ENCODE measurements at places on chromosomes 12 and 14. TPM values are rescaled to one million over a fixed set of nuclear protein-coding genes. Genes with fewer than 3 reads are reported as not detected.

The SCFD1 gene
- polyA plus RNA-seq: 51.4 TPM

The PKP2 gene
- polyA plus RNA-seq: 11.4 TPM

The SLC7A7 gene
- 23.2 TPM for polyA plus RNA-seq

DNA sequence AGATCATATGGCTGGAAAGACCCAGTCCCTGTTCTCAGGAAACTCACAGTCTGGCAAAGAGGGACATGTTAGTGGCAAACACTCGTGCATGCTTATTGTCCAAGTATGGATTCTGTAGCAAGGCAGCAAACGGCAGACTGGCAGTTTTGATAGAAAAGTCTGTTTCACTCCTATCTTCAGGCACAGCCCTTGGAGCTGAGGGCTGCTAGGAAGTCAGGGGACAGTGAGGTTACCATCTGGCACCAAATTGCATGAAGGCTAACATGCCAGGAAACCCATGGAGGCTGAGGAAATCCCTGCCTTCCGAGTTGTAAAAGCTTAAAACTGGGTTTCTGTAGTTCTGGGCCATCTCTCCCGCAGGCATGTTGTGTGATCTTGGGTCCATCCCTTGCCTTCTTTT, 32.9 kb downstream of the CALM1 start:
- H3K27ac ChIP-seq: no peak overlapping the region
- H3K4me3 ChIP-seq: no peak overlapping the region
- H3K27me3 ChIP-seq: no peaks in the 10 kb centered on the region
- no peaks in the 10 kb centered on the region for H3K4me1 ChIP-seq
- no peak for DNase-seq

- H3K27ac ChIP-seq: no peak overlapping the region
- H3K4me3 ChIP-seq: no peak overlapping the region
- DNase-seq: no peak
- H3K27me3 ChIP-seq: no peaks in the 10 kb centered on the region
- H3K36me3 ChIP-seq: no peaks in the 10 kb centered on the region
- no peaks in the 10 kb centered on the region for H3K4me1 ChIP-seq
These were observed 8.3 kb downstream of the RNASE6 start for GRCh38 chr14:20789230-20789813.

- no peak overlapping the region for H3K27ac ChIP-seq
- H3K36me3 ChIP-seq: no peaks in the 10 kb centered on the region
- H3K27me3 ChIP-seq: no peaks in the 10 kb centered on the region
- no peak overlapping the region for H3K4me3 ChIP-seq
- no peak for DNase-seq
These were observed 20.5 kb upstream of the CORO1C start for GRCh38 chr12:108751821-108752220.

DNA sequence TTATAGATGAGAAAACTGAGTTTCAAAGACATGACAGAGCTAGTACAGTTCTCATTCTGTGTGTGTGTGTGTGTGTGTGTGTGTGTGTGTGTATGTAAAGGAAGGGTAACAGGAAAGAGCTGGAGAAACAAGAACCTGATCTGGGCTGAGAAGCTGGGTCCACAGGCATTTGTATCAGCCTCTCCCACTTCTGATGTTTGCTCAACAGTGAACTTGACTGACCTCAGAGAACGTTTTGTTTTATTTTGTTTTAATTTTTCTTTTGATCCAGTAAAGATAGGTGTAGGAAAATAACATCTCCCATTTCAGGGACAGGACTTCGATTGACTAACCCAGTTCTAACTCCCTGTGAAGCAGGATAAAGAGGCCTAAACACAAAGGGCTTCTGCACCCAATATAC, 85.4 kb downstream of the STXBP6 start:
- H3K27me3 ChIP-seq: no peaks in the 10 kb centered on the region
- no peak overlapping the region for H3K27ac ChIP-seq
- H3K4me3 ChIP-seq: no peak overlapping the region

- DNase-seq: peak; percentile 30
- no peaks in the 10 kb centered on the region for H3K36me3 ChIP-seq
- no peaks in the 10 kb centered on the region for H3K27me3 ChIP-seq
- no peak overlapping the region for H3K27ac ChIP-seq
- peaks cover 7% of the 10 kb centered on the region for H3K4me1 ChIP-seq
These were observed 4.3 kb downstream of the GAPDH start for GRCh38 chr12:6538420-6539313.

- H3K36me3 ChIP-seq: no peaks in the 10 kb centered on the region
- H3K4me3 ChIP-seq: no peak overlapping the region
- DNase-seq: no peak
- H3K27ac ChIP-seq: no peak overlapping the region
- H3K4me1 ChIP-seq: no peaks in the 10 kb centered on the region
- no peaks in the 10 kb centered on the region for H3K27me3 ChIP-seq
These were observed 292.1 kb downstream of the GLT1D1 start for GRCh38 chr12:129145381-129145780.

DNA sequence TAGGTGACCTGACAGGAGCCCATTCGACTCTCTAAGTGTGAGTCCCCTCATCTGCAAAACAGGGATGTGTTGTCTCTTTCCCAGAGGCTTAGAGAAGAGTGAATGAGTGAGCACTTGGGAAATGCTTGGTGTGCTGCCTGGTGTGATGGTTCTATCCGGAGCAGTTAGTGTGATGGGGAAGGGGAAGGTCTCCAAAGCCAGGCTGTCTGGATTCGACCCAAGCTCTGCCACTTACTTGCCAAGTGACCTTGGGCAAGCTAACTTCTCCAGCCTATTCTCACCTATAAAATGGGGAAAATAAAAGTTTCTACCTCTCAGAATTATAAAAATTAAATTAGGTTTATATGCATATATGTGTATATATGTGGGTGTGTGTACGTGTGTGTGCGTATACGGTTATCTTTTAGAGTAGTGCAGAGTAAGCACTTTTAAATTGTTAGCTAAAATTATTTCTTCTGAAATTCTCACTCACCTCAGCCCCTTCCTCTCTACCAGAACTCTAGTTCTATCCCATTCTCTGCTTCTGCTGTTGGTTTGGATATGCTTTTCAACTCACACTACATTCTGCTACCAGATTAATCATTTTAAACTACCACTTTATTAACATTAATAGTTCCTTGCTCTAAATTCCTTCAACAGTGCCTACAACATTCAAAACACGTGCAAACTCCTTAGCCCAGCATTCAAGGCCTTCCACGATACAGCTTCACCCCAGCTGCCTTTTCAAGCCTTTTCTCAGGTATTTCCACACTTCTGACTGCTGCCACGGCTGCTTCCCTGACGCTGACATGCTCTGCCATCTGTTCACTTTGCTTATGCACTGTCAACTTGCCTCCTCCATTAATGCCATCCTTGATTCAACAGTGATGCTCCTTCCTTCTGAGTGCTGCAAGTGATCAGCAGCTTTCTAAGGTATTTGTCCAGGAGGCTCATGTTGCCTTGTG, 55.3 kb downstream of the DICER1 start:
- H3K4me3 ChIP-seq: no peak overlapping the region
- H3K36me3 ChIP-seq: no peaks in the 10 kb centered on the region
- H3K27ac ChIP-seq: no peak overlapping the region
- H3K4me1 ChIP-seq: peaks cover 3% of the 10 kb centered on the region
- no peaks in the 10 kb centered on the region for H3K27me3 ChIP-seq
- no peak for DNase-seq

DNA sequence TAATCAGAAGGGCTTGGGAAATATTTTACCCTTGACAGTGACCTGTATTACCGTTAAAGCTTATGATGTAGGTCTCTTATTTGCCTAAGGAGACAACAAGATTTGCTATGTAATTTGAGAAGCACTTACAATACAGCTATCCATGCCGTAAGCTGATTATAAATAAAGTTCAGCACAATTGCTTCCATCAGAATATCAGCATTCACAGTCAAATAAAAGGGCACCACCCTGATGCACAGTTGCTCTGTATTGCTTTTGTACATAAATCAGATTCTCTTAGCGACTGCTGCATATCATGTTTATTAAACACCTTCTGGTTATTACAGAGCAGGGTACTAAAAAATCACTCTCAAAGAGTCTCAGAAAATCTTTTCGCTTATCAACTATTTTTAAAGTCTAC, 67.3 kb upstream of the VRK1 start:
- H3K27ac ChIP-seq: no peak overlapping the region
- H3K4me3 ChIP-seq: no peak overlapping the region
- DNase-seq: no peak
- no peaks in the 10 kb centered on the region for H3K4me1 ChIP-seq

DNA sequence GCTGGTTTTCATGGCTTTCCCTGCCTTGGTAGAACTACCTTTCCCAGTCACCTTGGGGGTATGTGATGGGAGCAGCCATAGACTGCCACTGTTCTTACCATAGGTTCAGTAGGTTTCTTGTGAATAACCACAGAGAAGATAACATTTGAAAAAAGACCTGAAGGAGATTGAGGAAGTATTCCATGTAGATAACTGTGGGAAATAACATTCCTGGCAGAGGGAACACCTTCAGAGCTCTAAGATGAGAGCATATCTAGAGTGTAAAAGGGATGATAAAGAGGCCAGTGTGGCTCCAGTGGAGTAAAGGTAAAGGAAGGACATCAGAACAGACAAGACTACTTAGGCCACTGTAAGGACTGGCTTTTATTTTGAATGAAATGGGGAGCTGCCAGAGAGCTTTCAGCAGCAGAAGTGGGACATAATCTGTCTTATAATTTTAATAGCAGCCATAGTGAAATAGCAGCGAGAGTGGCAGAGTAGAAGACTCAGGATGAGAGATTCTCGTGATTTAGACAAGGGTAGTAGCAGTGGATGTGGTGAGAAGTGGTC, 82.6 kb upstream of the KCNH3 start:
- H3K4me3 ChIP-seq: no peak overlapping the region
- no peaks in the 10 kb centered on the region for H3K36me3 ChIP-seq
- DNase-seq: no peak
- H3K27ac ChIP-seq: no peak overlapping the region
- H3K27me3 ChIP-seq: no peaks in the 10 kb centered on the region
